ENCODE measurements at places on chromosomes 5 and 9. TPM values are rescaled to one million over a fixed set of nuclear protein-coding genes. Genes with fewer than 3 reads are reported as not detected.

Gene GARIN3
- total RNA-seq: not detected

Gene SAXO1
- total RNA-seq: under 0.01 TPM

DNA sequence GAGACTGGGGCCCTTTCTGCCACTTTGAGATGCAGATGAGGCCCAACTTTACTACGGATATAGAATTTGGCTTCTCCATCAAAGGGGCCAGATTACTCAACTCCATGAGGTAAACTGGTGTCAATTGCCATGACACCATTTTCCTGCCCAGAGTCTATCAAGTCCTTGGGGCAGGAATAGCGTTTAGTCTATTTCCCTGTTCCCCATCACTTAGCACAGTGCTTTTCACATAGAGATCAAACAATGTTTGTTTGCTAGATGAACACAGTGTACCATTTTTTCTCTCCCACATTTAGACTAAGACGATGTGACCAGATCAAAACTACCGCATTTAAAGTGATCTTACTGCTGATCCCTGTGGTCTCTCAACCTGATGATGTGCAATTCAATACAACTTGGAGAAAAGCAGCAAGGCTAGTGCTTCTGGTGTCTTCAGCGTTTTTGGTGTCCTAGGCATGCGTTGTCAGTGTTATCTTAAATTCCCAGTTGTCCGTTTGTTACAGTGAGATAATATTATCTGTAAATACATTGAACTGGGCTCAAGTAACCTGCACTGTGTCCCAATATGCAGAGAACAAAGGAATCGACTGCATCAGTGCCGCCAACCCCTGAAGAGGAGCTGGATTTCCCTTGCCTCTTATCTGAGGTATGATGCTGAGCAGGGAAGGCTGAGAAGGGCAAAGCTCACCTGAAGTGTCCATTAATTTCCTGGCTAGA lies 446.2 kb downstream of the PLK2 start:
- DNase-seq: no peak

DNA sequence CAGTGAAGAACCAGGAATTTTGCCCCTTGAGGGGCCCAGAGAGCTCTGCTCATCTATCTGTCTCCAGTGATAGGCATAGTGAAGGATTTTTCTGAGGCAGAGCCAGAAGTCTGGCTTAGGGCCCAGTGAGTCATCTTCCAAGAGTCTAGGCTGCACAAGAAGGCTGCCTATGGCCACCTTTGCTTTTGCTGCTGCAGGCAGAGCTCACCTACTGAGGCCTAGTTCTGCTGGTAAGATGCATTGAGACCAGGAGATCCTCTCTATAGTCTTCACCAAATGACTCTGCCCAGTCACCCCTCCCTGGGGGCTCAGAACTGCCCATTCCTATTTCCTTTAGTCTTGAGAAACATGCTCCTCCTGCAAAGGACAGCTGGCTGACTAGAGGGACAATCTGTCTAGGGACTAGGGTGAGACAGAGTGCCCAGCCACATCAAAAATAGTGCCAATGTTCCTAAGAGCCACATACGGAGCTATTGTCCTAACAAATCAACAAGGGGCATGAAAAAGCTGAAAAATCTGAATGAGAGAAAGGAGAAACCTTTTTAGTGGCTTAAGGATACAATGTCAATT lies 40.3 kb upstream of the CDKN2AIPNL start:
- DNase-seq: no peak

DNA sequence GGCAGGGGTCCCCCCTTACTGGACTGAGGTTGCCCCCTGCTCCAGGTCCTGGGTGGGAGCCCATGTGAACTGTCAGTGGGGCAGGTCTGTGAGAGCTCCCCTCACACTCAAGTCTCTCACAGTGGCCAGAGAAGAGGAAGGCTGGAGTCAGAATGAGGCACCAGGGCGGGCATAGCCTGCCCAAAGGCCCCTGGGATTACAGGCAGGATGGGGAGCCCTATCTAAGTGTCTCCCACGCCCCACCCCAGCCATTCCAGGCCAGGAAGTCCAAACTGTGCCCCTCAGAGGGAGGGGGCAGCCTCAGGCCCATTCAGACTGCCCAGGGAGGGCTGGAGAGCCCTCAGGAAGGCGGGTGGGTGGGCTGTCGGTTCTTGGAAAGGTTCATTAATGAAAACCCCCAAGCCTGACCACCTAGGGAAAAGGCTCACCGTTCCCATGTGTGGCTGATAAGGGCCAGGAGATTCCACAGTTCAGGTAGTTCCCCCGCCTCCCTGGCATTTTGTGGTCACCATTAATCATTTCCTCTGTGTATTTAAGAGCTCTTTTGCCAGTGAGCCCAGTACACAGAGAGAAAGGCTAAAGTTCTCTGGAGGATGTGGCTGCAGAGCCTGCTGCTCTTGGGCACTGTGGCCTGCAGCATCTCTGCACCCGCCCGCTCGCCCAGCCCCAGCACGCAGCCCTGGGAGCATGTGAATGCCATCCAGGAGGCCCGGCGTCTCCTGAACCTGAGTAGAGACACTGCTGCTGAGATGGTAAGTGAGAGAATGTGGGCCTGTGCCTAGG lies at the start of gene CSF2:
Gene CSF2 (plus strand): TSS at position 559 of the 783 bp plus-strand sequence. CDS start 35 bp downstream, at position 594.
- peak; percentile 28 for DNase-seq

- peak; percentile 81 for DNase-seq
Measured at GRCh38 chr9:91515074-91515687, 91.5 kb upstream of the NFIL3 start.

Measured in kidney epithelial cell (primary cell).